Stimulated activated CD8-positive, alpha-beta memory T cell treated with anti-CD3 and anti-CD28 coated beads, Interleukin-7, amount 100 ng/mL, for 4 hours (primary cell): ENCODE measurements at places on chromosomes 12 and 14.

GRCh38 chr12:103387385-103387784 is 108.4 kb downstream of the C12orf42 start:
- no peak for DNase-seq

- DNase-seq, result no peak
Measured at GRCh38 chr12:71128191-71128788, 29.5 kb downstream of the TSPAN8 start.

- no peak for DNase-seq
Measured at GRCh38 chr12:47763481-47764346, 5.0 kb upstream of the RAPGEF3 start.

DNA sequence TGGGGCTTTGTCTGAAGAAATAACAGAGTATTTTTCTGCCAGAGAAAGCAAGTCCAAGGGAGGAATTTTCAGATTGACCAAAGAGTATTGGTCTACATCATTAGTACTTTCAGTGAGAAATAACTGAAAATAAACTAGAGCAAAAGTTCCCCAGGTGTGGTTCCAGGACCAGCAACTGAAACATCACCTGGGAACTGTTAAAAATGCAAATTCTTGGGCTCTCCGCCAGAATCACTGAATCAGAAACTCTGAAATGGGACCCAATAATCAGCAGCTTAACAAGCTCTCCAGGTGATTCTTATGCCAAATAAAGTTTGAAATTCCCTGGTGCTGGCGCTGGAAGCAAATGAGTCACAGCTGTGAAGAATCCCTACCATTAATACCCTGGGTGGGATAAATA is 52.1 kb downstream of the EIF2S3B start:
- no peak for DNase-seq

DNA sequence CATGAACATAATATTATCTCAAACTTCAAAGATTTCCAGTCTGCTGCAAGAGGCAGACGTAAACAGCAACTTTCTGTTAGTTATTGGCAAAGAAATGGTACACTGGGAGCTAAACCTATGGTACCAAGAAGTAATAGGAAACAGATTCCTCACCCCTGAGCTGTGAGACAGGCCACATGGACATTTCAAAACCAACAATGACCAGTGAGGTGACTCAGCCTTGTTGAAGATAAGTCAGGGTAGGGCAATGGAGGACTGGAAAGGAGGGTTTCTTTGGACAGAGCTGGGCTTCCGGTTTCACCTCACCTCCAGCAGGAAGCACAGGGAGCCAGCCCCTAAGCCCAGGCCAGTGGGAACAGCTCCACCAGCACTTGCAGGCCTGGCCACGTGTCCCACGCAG is 1320.5 kb downstream of the AACS start:
- no peak for DNase-seq

GRCh38 chr14:36510874-36511273 is 9.2 kb downstream of the NKX2-1 start:
- no peak for DNase-seq

DNA sequence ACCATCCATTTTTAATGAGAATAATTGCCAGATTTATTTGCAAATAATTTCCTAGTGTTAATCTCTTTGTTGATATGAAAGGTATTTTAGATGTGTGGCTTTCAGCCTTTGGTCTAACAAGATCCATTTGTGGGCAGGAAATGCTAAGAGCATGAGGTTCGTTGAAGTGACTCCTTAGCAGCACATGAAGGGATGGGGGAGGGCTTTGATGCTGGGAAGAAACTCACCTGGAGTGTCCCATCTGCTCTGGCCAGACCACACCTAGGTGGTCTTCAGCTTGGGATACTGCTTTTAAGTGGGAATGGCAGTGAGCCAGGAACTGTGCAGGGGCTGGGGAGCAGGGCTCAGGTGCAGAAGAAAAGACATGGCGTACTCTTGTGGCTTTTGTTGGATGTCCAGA is 13.6 kb downstream of the SFSWAP start:
- DNase-seq, result no peak

DNA sequence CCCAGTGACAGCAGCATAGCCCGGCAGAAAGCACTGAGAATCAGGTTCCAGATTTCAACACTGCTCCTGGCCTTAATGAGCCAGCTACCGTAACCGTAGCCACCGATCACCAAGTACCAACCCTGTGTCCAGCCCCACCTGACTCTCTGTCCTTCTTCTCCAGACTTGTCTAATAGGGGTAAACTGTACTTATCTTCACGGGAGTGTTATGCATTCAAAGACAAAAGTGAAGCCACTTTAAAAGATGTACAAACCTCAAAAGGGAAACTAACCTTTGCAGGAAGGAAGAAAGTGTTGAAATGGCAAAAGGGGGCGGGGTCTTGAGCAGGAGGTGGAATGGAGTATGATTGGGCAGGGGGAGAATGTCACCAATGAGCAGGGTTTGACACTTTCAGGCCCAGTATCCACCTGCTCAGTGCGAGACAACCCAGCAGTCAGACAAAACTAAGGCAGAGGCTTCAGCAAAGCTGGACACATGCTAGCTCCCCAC is 226.1 kb downstream of the CHST11 start:
- peak; percentile 60 for DNase-seq

- no peak for DNase-seq
Measured at GRCh38 chr12:3527181-3527580, 36.2 kb downstream of the PRMT8 start.
